Pancreas (tissue), 10 donors: ENCODE measurements at places on chromosomes 4 and X. TPM values are rescaled to one million over a fixed set of nuclear protein-coding genes. Genes with fewer than 3 reads are reported as not detected.

DNA sequence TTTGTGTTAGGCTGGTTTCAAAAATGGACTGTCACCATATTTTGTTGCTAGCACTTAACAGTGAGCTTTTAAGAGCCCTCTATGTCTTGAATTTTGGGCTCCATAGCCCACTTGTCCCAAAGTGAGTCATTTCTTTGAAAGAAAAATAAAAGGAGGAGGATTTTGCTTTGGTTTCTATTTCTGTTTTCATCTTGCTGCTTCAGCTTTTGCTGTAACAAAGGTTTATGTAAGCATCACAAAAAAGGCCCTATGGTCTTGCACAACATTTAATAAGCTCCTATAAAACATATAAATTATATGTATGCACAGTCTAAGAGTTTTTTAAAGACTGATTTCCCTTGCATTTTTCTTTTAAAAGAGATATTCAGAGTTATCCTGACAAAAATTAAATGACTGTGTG is 105.2 kb downstream of the PHOX2B start:
- no peaks in the 10 kb centered on the region for H3K27me3 ChIP-seq
- no peak overlapping the region for H3K27ac ChIP-seq
- no peak for DNase-seq
- H3K36me3 ChIP-seq = no peaks in the 10 kb centered on the region

DNA sequence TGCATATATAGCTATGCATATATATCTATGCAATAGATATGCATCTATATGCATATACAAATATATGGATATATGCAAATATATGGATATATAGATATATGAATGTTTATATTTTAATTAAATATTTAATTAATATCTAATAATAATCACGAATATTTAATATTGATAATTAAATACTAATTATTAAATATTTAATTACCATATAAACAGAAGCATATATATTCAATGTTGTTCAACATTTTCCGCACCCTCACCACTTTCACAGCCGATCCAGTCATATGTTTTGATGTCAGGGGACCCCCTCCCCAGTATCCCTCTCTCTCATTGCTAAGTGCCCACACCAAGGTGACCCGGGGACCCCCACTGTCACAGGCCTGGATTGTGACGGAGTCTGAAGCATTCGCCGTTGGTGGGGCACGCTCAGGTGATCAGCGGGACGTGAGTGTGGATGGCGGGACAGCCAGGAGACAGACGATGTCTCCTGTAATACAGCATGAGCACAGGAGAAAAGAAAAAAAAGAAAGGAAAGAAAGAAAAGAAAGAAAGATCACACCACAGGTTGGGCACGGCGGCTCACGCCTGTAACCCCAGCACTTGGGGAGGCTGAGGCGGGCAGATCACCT is 199.7 kb downstream of the CRLF2 start:
- no peak overlapping the region for H3K27ac ChIP-seq
- H3K27me3 ChIP-seq = no peaks in the 10 kb centered on the region

GRCh38 chrX:143306991-143307937 is 210.0 kb downstream of the SPANXN3 start:
- no peaks in the 10 kb centered on the region for H3K36me3 ChIP-seq
- H3K27me3 ChIP-seq = no peaks in the 10 kb centered on the region
- H3K4me1 ChIP-seq = no peaks in the 10 kb centered on the region
- no peak overlapping the region for H3K27ac ChIP-seq

DNA sequence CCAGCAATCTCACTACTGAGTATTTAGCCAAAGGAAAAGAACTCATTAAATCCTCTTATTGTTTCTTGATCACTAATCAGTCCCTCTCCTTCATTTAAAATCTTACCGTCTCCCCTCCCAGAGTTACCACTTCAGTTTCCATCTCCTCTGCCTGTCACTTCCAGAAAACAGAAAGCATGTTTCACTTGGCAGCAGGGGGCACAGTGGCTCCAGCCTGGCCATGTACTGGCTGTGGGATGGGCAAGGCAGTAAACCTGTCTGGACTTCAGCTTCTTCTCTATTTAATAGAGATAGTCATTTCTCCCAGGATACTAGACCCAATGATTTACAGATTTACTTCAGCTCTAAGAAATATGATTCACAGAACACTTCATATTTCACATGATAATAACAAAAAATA is 63.2 kb downstream of the CD40LG start:
- no peak for DNase-seq
- H3K36me3 ChIP-seq = no peaks in the 10 kb centered on the region
- H3K4me1 ChIP-seq = no peaks in the 10 kb centered on the region
- no peak overlapping the region for H3K27ac ChIP-seq

- H3K4me3 ChIP-seq = no peak overlapping the region
- no peaks in the 10 kb centered on the region for H3K36me3 ChIP-seq
- no peak for DNase-seq
- H3K4me1 ChIP-seq = no peaks in the 10 kb centered on the region
- H3K27me3 ChIP-seq = no peaks in the 10 kb centered on the region
- H3K27ac ChIP-seq = no peak overlapping the region
Measured at GRCh38 chr4:183950536-183950935, 45.4 kb downstream of the STOX2 start.

DNA sequence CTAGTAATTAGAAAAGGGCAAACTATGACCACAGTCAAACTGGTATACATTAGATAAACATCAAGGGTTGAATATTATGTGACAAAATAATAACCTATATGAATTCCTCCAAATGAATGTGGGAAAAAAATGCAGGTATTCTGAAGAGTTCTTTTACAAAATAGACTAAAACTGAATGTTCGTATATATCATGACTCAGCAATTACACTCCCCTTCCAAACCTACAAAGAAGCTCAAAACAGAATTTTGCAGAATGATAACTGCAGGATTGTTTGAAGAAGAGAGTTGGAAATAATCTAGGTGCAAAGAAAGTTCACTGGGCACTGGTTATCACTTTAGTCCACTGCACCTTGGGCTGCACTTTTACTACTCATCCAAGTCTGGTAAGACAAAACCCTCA is 134.1 kb downstream of the GABRG1 start:
- H3K4me3 ChIP-seq = no peak overlapping the region
- H3K27me3 ChIP-seq = no peaks in the 10 kb centered on the region
- H3K36me3 ChIP-seq = no peaks in the 10 kb centered on the region

- H3K27ac ChIP-seq = no peak overlapping the region
- no peaks in the 10 kb centered on the region for H3K4me1 ChIP-seq
Measured at GRCh38 chr4:139241086-139241783, 38.8 kb downstream of the MGARP start.

DNA sequence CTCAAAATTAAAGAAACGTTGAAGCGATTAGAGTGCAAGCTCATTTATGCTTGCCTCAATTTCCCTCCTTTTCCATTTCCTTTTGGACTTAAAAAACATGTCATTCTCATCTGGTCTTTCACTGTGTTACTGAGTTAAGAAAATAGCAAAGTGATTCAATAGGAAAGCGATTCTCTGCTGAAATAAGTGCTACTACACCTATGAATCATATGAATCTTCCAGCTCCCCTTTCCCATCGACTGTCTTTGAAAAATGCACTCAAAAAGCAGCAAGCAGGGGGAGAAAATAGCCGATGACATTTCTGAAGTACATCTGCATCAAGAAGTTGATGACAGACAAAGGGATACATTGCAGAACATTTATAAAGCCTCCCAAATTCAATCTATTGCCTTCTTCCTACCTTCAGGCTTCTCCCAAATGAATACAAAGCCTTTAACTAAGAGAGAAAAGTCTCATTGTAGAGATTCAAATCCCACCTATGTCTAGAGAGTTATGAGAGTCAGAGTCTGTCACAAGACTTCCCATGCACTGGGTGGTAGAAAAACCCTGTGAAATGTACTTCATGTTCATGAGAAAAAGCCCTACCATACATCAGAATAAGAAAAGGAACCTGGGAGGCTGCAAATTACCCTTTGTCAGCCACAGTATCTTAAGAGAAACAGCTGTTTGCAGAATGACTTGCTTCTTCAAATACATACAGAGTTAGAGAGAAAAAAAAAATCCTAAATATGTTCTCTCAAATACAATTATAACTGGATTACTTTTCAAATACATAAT is 78.9 kb downstream of the MBNL3 start:
- no peak overlapping the region for H3K4me3 ChIP-seq
- no peak for DNase-seq
- no peak overlapping the region for H3K27ac ChIP-seq
- no peaks in the 10 kb centered on the region for H3K4me1 ChIP-seq
- H3K27me3 ChIP-seq = no peaks in the 10 kb centered on the region
- no peaks in the 10 kb centered on the region for H3K36me3 ChIP-seq

The ZNF157 gene
- 0.08 TPM for polyA plus RNA-seq

The CPZ gene
- 0.84 TPM for polyA plus RNA-seq

The ZCCHC13 gene
- polyA plus RNA-seq = not detected

The SPOCK3 gene
- polyA plus RNA-seq = 3.1 TPM

The PABPC1L2B gene
- polyA plus RNA-seq = not detected

The CNGA1 gene
- 2.1 TPM for polyA plus RNA-seq

The MND1 gene
- 0.35 TPM for polyA plus RNA-seq
